Activated T-cell treated with anti-CD3 and anti-CD28 coated beads, Interleukin-2, amount 50 U/mL, for 72 hours (primary cell): ENCODE measurements at places on chromosomes 3 and 15.

GRCh38 chr15:88717382-88718031 lies 78.7 kb downstream of the ISG20 start:
- DNase-seq, result no peak

- no peak for DNase-seq
These were observed 232.1 kb downstream of the NECTIN3 start for GRCh38 chr3:111303760-111304159.

GRCh38 chr3:94162700-94163099 lies 99.8 kb downstream of the NSUN3 start:
- peak; percentile 9 for DNase-seq

DNA sequence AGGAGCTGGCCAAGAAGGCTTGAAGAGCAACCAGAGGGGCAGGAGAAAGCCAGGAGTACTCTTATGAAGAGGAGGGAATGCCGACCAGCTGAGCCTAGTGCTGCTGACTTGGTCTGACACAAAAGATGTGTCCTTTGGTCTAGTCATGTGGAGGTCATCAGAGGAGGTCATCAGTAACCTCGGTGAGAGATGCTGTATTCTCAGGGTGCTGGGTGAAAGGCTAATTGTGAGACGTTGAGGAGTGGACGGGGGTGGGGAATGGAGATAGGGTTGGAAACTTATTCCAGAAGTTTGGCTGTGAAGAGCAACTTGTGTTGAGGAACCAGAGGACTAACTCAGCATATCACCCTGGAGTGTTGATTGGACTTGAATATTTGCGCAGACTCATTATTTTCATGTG lies 5.5 kb downstream of the CRTC3 start:
- DNase-seq, result no peak

DNA sequence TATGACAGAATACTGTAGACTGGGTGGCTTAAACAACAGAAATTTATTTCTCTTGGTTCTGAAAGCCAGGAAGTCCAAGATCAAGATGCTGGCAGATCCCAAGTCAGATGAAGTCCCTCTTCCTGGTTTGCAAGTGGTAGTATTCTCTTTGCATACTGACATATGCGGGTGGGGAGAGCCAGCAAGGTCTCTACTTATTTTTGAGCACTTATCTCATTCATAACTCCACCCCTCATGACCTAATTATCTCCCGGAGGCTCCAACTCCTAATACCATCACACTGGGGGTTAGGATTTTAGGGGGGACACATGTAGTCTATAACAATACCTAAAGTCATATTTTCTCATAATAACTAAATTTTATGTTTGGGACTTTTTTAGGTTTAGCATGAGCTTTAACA lies 65.3 kb downstream of the BLM start:
- DNase-seq, result no peak

- no peak for DNase-seq
These were observed 151.1 kb downstream of the NUP210 start for GRCh38 chr3:13268961-13269441.

- no peak for DNase-seq
These were observed 499.1 kb downstream of the ROBO2 start for GRCh38 chr3:77539014-77539413.

GRCh38 chr3:140629357-140630137 lies 48.3 kb upstream of the TRIM42 start:
- DNase-seq, result no peak
